ENCODE measurements at places on chromosomes 3 and 15.

GRCh38 chr15:51801391-51801835 is 28.0 kb upstream of the TMOD3 start:
- peak; percentile 23 for DNase-seq

GRCh38 chr3:13501056-13501455 is 20.9 kb downstream of the HDAC11 start:
- DNase-seq, result no peak

DNA sequence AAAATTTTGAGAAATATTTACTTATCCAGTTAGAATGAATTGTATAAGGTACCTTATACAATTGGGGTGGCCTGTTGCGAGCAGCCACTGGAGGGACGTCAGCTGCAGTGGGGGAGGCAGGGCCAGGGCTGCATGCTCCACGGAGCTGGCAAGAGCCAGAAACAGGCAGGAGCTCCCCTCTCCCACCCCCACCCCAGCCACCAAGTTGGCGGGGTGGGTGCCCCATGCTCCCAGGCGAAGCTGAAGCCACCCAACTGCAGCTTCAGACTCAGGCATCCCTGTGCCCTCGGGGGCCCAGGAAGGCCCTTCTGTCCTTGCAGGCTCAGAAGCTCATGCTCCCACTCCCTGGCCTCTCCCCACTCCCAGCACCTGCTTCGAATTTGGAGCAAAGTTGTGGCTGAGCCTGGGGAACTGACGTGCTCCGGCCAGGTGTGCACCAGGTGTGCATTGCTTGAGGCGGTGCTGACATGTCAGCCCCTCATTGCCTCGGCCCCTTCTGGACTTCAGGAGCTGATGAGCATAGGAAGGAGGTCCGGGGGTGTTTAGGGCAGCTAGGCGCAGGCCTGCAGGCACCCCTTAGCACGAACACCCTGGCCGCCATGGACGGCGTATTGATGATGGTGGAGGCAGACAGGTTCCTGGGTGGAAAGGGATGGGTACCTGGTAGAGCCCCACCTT is 743.8 kb upstream of the GBE1 start:
- no peak for DNase-seq

GRCh38 chr3:137762674-137763593 is 1.2 kb upstream of the SOX14 start:
- no peak for DNase-seq

GRCh38 chr3:118641608-118642007 is 393.0 kb downstream of the IGSF11 start:
- peak; percentile 27 for DNase-seq

DNA sequence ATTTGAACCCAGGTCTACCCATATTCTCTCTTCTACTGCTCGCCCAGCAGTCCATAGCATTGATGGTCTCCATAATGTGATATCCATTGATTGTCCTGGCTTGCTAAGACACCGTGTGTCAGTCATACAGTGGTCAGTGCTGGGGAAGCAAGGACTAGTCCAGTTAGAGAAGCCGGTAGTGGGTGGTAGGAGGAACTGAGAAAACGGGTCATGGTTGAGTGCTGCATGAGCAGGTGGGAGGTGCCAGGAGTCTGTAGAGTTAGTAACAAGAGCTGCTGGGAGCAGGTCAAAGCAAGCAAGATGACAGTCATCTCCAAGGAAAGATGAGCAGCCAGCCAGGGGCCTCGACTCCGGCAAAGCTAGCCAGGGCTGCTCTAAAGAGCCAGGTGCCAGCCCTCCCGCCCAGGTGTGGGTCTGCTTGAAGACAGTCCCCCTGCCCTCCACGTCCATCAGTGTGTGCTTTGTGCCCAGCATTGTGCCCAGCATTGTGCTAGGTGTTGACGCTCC is 29.5 kb upstream of the USP3 start:
- DNase-seq, result peak; percentile 46

All from body of pancreas (tissue), 4 donors.